Progenitor cell of endocrine pancreas (in vitro differentiated cells): ENCODE measurements at places on chromosomes 2 and 18. TPM values are rescaled to one million over a fixed set of nuclear protein-coding genes. Genes with fewer than 3 reads are reported as not detected.

Gene ZNF385B
- 4.9 and 5.5 TPM in 2 replicates for total RNA-seq

Gene PLB1
- total RNA-seq = 0.65 and 0.78 TPM in 2 replicates

- no peaks in the 10 kb centered on the region for H3K27me3 ChIP-seq
- no peak for DNase-seq
- H3K36me3 ChIP-seq = peaks cover 10% of the 10 kb centered on the region
- no peak overlapping the region for H3K27ac ChIP-seq
These were observed 46.5 kb downstream of the TET3 start for GRCh38 chr2:74031221-74031620.

Gene AQP4
- 1.6 and 1.7 TPM in 2 replicates for total RNA-seq

GRCh38 chr2:217667512-217667911 is 335.3 kb downstream of the TNS1 start:
- H3K27me3 ChIP-seq = peaks cover 10% of the 10 kb centered on the region
- H3K4me3 ChIP-seq = no peak overlapping the region
- no peak for DNase-seq
- no peaks in the 10 kb centered on the region for H3K36me3 ChIP-seq
- H3K27ac ChIP-seq = no peak overlapping the region

GRCh38 chr2:38634684-38635083 is 31.2 kb upstream of the GALM start:
- no peak overlapping the region for H3K27ac ChIP-seq
- no peak overlapping the region for H3K4me3 ChIP-seq
- no peaks in the 10 kb centered on the region for H3K36me3 ChIP-seq
- H3K4me1 ChIP-seq = peaks cover 15% of the 10 kb centered on the region
- H3K27me3 ChIP-seq = no peaks in the 10 kb centered on the region
- DNase-seq = no peak

DNA sequence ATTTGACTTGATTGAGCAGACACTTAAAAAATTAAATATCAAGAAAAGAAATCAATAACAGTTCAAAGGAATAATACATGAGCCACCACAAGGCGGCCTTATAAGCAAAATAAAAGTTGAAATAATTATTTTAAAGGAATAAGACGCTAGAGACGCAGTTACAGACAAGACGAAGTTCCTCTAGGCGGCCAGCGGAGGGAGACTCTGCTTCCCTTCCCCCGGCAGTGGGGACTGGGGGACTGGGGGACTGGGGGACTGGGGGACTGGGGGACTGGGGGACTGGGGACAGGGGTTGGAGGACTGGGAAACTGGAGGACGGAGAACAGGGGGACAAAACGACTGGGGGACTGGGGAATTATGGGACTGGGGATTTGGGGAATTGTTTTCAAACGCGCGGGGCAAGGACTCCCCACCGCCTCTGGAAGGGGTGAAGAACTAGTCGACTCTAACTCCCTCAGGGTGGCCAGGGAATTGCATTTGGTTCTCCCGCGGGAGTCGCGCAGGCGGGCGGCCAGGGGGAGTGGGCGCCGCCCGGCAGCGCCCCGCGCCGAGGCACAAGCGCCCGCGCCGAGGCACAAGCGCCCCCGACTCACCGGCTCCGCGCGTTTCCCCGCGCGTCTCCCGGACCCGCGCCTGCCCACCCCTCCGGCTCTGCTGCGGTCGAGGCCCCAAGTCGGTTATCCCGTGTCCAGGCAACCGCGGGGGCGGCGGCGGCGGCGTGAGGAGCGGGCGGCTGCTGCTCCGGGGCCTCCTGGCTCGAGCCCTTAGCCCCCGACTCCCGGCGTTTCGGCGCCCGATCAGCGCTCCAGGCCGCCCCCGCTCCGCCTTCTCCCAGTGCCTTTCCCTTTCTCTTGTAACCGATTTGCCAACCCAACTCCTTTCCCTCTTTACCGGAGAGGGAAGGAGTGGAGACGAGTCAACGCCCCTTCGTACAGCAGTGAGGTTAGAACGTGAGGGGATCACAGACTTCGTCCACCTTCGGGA is at the start of gene CCDC178:
Gene CCDC178, minus strand, starts transcription at position 662 of the 984 bp plus-strand sequence. CDS start 28,633 bp downstream, outside the sequence.
- H3K36me3 ChIP-seq = no peaks in the 10 kb centered on the region
- peak within 1 kb of the TSS; percentile 76 for H3K27ac ChIP-seq
- peak within 1 kb of the TSS; percentile 89 for H3K4me3 ChIP-seq

DNA sequence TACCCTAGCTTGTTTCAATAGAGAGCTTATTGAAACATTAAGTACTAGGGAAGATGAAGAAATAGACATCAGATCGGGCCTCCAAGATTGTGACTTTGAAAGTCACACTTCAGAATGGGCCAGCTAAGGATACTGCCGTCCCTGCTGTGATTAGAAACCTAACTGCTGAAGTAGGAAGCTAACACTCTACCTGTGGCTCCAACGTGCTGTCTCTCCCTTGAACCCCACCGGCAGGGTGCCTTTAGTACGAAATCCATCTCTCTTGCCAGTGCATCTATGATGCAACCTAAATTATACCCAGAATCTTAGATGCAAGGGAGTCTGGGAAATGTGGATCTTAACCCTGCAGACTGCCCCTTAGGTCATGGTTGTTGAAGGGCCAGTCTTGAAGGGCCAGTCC is 78.6 kb downstream of the OXER1 start:
- DNase-seq = no peak
- no peak overlapping the region for H3K27ac ChIP-seq
- H3K4me3 ChIP-seq = no peak overlapping the region
- H3K27me3 ChIP-seq = no peaks in the 10 kb centered on the region
- H3K36me3 ChIP-seq = peaks cover 18% of the 10 kb centered on the region

Gene ATP8B1
- total RNA-seq = 21.7 and 21.9 TPM in 2 replicates

DNA sequence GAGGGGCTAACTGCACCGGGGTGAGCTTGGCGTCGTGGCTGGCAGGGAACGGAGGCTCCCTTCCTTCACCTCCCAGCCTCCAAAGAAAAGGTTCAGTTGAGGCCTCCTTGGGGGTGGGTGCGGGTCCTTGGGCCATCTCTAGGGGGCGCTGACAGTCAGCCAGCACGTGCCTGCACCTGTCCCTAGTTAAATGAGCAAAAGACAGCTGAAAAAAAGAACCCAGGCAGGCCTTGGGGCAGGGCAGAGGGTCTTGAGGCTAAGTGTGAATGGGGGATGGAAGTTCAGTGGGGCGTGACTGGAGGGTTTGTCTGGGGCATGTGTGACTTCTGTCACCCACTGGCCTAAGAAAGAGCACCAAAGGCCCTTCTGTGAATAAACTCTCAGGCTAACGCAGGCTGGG is 56.4 kb downstream of the ZFP36L2 start:
- H3K4me1 ChIP-seq = peaks cover 35% of the 10 kb centered on the region
- no peaks in the 10 kb centered on the region for H3K36me3 ChIP-seq
- DNase-seq = no peak

DNA sequence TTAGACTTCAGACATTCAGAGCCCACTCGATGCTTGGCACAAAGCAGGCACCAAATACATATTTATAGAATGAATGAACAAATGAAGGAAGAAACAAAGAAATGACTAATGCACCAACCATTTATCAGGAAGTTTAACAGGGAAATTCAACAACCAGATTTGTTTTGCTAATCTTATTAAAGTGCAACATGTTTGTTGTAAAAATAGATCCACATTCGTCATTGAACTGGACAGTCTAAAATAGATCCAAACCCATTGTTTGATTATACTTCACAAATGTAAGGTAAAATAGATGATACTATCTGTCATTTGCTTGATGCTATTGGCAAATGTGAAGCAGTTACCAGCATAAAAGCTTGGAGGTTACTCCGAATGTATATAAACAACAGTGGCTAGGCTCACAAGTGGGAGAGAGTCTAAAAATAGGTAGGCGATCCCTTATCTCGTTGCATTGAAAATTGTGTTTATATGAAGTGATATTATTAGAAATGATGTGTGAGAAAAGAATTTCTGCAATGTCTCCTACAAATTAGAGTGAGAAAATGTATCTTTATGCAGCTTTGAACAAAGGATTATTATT is 246.2 kb downstream of the NEDD4L start:
- no peak overlapping the region for H3K4me3 ChIP-seq
- peaks cover 5% of the 10 kb centered on the region for H3K36me3 ChIP-seq
- peaks cover 44% of the 10 kb centered on the region for H3K4me1 ChIP-seq
- H3K27ac ChIP-seq = no peak overlapping the region
- DNase-seq = no peak

GRCh38 chr18:48084858-48085257 is 154.4 kb upstream of the SMAD2 start:
- H3K27ac ChIP-seq = no peak overlapping the region
- H3K4me1 ChIP-seq = no peaks in the 10 kb centered on the region
- DNase-seq = no peak
- no peaks in the 10 kb centered on the region for H3K36me3 ChIP-seq
- H3K27me3 ChIP-seq = peaks cover 8% of the 10 kb centered on the region

Gene SH3RF3
- 1.3 and 1.7 TPM in 2 replicates for total RNA-seq

DNA sequence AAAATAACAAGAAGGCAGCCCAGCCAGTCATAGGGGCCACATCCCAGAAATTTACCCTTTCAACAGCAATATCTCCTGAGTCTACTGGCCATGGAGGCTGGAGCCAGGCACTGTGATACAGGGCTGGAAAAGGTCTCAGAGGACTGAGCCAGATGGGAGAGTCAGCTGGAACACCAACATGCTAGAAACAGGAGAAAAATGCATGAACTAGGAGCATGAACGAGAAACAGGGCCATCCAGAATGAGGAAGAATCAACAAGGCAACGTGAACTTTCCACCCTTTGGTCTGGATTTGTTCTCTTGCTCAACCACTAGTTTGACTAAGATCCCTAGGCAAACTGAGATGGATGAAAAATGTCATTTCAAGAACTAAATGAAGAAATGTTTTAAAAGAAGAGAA is 13.1 kb downstream of the PID1 start:
- H3K27ac ChIP-seq = no peak overlapping the region
- no peaks in the 10 kb centered on the region for H3K27me3 ChIP-seq
- no peak for DNase-seq
- no peaks in the 10 kb centered on the region for H3K36me3 ChIP-seq
- no peak overlapping the region for H3K4me3 ChIP-seq

GRCh38 chr2:166895243-166895642 is 7.0 kb downstream of the XIRP2 start:
- peaks cover 15% of the 10 kb centered on the region for H3K4me1 ChIP-seq
- no peak overlapping the region for H3K4me3 ChIP-seq
- H3K27ac ChIP-seq = no peak overlapping the region
- H3K36me3 ChIP-seq = no peaks in the 10 kb centered on the region
- H3K27me3 ChIP-seq = no peaks in the 10 kb centered on the region

DNA sequence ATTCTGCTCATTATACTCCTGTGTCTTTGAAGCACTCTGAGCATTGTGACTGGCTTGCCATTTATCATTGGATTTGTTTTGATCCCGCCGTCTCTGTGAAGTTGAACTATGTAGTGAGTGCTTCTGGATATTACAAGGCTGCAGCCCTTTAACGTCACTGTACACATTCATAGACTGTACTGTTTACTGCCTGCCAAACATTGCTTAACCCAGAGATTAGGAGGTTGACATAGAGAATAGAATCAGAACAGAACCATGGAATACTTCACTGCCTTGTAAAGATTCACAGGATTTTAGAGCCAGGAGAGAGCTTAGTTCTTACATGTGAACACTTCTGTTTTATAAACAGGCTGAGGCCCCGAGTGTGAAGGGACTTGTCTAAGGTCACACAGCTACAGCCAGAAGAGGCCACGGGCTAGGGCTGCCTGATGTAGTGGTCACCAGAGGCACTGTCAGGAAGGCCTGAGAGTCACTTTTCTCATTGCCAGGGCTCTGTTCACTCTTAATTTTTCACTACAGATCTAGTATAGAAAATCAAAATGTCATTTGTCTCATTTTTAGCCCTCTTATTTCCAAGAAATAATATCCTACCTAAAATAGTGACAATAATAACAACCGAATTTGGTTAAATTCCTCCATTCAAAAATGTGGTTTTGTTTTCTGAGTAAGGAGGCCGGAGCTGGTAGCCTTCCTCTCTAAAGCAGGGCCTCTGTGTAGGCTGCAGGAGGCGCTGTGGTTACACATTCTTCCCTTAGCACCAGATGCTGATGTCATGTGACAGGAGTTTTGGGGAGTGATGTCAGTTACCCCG is 87.9 kb downstream of the UGGT1 start:
- no peak overlapping the region for H3K4me3 ChIP-seq
- DNase-seq = peak; percentile 17
- peaks cover 21% of the 10 kb centered on the region for H3K36me3 ChIP-seq
- H3K27me3 ChIP-seq = no peaks in the 10 kb centered on the region
- H3K27ac ChIP-seq = no peak overlapping the region

DNA sequence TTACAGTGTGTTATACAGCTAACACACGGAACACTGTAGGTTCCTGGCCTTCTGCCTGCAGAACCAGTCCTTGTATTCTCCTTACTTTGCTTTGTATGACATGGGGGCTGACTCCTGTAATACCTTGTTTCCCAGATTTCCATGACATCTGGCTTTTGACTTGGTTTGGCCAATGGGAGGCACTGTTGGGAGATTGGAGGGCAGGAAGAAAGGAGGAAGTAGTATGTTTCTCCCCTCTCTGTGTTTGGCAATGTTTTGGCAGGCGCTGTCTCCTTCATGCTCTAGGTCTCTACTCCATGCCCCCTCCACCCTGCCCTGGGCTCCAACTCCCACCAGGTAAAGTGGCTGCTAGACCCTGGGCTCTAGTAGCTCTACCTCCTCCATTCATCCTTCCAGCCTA is 331.1 kb upstream of the SLC14A2 start:
- H3K4me1 ChIP-seq = peaks cover 8% of the 10 kb centered on the region
- no peak overlapping the region for H3K27ac ChIP-seq
- H3K27me3 ChIP-seq = peaks cover 40% of the 10 kb centered on the region
- H3K4me3 ChIP-seq = no peak overlapping the region
- DNase-seq = no peak
- no peaks in the 10 kb centered on the region for H3K36me3 ChIP-seq

- H3K36me3 ChIP-seq = no peaks in the 10 kb centered on the region
- H3K27me3 ChIP-seq = no peaks in the 10 kb centered on the region
- no peak overlapping the region for H3K4me3 ChIP-seq
- no peaks in the 10 kb centered on the region for H3K4me1 ChIP-seq
- no peak overlapping the region for H3K27ac ChIP-seq
These were observed 30.0 kb downstream of the CPS1 start for GRCh38 chr2:210586381-210586780.

GRCh38 chr2:189763908-189764661 is 1.5 kb upstream of the OSGEPL1 start:
- H3K4me3 ChIP-seq = peak overlapping the region; percentile 88
- no peak for DNase-seq
- H3K4me1 ChIP-seq = peaks cover 4% of the 10 kb centered on the region
- H3K27ac ChIP-seq = no peak overlapping the region
- H3K27me3 ChIP-seq = no peaks in the 10 kb centered on the region

DNA sequence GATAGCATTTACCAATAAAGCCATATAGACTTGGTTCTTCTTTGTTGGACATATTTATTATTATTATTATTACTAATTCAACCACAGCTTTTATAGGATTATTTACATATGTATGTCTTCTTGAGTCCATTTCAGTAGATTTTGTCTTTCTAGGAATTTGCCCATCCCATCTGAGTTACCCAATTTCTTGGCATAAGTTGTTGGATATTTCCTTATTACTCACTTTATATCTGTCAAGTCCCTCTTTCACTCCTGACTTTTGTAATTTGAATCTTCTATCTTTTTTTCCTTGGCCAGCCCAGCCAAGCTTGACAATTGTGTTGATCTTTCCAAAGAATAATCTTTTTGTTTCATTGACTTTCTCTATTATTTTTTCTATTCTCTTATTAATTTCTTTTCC is 543.7 kb downstream of the SUCLG1 start:
- DNase-seq = no peak
- H3K4me3 ChIP-seq = no peak overlapping the region
- H3K27me3 ChIP-seq = no peaks in the 10 kb centered on the region
- H3K27ac ChIP-seq = no peak overlapping the region
- no peaks in the 10 kb centered on the region for H3K36me3 ChIP-seq
- H3K4me1 ChIP-seq = peaks cover 7% of the 10 kb centered on the region
